ENCODE measurements at places on chromosomes 6 and 20.

- peak; percentile 60 for DNase-seq
Measured at GRCh38 chr20:1734269-1734858, 76.8 kb upstream of the SIRPG start.

DNA sequence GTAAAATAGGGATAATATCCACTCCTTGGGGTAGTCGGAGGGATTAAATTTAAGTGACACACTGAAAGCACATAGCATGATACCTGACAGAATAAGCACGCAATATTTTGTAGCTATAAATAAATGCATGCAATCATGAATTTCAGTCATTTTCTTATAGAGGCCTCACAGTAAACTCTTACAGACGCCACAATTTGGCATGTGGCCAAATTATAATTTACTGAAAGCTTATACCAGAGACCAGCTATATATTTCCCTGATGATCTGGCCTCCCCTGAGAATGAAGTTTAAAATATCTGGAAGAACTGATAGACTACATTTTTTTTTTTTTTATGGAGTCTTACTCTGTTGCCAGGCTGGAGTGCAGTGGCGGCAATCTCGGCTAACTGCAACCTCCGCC is 40.9 kb downstream of the QRSL1 start:
- DNase-seq, result no peak

DNA sequence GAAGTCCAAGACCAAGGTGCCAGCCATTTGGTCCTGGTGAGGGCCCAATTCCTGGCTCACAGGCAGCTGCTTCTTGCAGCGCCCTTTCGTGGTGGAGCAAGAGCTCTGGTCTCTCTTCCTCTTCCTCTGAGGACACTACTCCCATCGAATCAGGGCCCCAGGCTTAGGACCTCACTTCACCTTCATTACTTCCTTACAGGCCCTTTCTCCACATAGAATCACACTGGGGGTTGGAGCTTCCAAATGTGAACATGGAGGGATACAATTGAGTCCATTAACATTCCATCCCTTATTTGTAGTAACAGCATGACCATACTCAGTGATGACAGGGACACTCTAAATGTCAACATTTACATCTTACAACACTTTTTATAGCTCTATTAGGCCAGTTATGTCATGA is 2.3 kb downstream of the RAMACL start:
- no peak for DNase-seq

- no peak for DNase-seq
Measured at GRCh38 chr6:108576709-108577108, 16.0 kb downstream of the FOXO3 start.

DNA sequence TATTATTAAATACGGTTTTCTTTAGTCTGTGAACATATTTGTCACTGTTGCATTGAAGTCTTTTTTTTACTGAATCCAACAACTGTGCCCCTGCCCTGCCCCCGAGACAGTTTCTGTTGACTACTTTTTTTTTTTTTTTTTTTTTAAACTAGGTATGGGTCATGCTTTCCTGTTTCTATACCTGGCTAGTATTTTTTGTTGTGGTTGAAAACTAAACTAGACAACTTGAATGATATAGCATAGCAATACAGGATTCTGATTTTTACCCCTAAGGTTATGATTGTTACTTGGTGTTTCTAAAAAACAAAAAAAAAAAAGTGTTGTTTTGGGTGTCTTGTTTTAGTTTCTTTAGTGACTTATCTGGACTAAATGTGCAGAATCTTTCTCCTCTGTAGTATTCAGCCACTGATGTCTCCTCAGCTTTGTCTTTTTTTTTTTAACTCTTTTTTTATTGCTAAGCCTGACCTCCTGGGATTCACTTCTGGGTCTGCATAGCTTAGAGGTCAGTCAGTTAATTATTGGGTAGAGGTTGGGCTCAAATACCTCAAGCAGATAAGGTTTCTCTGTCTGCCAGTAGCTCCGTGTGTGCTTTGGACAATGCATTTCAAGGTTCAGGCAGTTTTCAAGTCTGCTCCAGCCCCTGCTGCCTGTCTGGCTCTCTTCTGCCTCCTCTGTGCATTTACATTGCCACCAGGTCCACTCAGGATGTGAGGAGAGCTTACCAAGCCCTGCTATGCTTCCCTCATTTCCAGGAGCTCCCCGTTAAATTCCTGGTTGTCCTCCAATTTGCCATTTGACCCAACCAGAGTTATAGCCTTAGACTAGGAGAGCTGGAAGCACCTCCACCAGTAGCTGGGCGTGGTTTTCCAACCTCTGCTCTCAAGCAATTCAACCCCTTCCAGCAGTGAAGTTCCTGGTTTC is 91.4 kb downstream of the SYNDIG1 start:
- DNase-seq, result no peak

GRCh38 chr6:134363323-134364039 is 45.6 kb upstream of the SGK1 start:
- no peak for DNase-seq

Measured in CD4-positive, alpha-beta T cell treated with Interleukin-4 for 4 hours (primary cell).